Stimulated activated CD4-positive, alpha-beta T cell treated with anti-CD3 and anti-CD28 coated beads, Interleukin-15, amount 100 ng/mL, for 1 hour (primary cell): ENCODE measurements at places on chromosomes 1 and 21.

DNA sequence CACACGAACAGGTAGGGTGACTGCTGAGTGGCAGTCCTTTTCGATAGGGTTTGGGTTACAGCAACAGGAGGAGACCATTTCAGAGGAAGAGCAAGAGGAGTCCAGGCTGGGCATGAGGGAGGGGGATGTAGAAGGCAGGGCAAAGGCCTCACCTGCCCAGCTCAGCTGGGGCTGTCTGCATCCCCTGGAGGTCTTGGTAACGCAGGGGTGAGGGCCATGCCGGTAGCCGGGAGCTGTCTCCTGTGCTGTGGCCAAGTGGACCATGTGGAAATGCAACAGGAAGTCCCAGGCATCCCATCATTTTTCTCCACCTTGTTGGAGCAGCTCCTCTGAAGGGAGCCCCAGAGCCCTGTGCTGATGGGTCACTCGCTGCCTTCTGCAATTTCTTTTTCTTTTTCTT is 105.4 kb upstream of the C1orf174 start:
- DNase-seq, result no peak

DNA sequence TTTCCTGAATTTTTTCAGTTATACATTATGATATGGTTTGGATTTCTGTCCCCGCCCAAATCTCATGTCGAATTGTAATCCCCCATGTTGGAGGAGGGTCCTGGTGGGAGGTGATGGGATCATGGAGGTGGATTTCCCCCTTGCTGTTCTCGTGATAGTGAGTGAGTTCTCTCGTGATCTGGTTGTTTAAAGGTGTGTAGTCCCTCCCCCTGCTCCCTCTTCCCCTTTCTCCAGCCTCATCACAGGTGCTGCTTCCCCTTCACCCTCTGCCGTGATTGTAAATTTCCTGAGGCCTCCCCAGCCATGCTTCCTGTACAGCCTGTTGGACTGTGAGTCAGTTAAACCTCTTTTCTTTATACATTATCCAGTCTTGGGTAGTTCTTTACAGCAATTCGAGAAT is 93.2 kb upstream of the HNRNPU start:
- DNase-seq, result no peak

- DNase-seq, result no peak
Observed at GRCh38 chr1:184532199-184532598, 145.4 kb downstream of the C1orf21 start.

DNA sequence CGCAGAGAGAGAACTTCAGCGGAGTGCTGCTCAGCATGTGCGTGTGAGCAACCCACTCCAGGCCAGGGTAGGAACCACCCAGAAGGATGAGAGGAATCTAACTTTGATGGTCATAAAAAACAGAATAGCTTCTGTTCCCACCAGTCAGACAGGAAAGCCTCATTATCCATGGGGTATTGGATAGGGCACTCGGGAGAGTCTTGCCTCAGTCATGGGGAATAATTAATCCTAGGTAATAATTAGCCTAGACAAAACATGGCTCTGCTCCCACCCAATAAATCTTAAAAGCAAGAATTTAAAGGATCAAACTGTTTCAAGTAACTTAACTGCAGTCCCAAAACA is 35.3 kb downstream of the LDLRAD1 start:
- DNase-seq, result no peak

- no peak for DNase-seq
Observed at GRCh38 chr1:66982561-66983260, 57.9 kb downstream of the MIER1 start.

DNA sequence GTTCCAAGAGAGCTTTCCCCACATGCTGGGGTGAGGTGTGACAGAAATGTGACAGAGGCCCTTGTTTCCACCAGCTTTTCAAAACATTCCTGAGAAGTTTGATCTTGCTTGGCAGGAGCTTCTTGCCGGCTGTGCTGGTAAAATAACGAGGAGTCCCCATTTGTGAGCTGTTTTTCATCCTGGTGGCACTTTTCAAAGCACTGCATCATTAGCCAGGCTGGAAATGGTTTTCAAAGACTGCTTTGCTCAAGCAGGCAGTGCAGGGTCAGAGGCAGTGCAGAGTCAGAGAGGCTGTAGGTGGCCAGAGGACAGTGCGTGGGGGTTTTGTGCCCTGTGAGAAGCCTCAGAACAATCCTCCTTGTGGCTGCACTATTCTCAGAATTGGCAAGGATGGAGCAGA is 75.8 kb upstream of the KCNA3 start:
- no peak for DNase-seq

- no peak for DNase-seq
Observed at GRCh38 chr1:151131701-151132334, 14.6 kb downstream of the SEMA6C start.

- no peak for DNase-seq
Observed at GRCh38 chr1:82598812-82599211, 798.1 kb downstream of the ADGRL2 start.

- no peak for DNase-seq
Observed at GRCh38 chr1:209400351-209401220, 182.9 kb upstream of the CAMK1G start.

DNA sequence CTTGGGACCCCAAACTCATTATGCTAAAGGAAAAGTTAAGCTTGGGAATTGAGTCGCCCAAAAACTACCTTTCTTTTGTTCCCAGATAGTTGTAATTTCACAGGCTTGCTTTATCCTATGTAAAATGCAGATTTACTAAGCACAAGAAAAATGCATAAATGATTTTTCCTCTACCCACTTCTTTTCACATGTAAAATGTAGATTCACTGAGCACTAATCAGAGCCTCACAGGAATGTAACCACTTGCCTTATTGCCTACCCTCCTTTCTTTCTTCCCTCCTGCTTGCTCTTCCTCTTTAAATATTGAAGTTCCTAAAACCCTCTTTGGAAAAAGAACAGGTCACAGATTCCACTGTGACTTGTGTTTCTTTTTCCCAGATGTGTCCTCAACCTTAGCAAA is 18.3 kb downstream of the CAPN8 start:
- DNase-seq, result no peak

DNA sequence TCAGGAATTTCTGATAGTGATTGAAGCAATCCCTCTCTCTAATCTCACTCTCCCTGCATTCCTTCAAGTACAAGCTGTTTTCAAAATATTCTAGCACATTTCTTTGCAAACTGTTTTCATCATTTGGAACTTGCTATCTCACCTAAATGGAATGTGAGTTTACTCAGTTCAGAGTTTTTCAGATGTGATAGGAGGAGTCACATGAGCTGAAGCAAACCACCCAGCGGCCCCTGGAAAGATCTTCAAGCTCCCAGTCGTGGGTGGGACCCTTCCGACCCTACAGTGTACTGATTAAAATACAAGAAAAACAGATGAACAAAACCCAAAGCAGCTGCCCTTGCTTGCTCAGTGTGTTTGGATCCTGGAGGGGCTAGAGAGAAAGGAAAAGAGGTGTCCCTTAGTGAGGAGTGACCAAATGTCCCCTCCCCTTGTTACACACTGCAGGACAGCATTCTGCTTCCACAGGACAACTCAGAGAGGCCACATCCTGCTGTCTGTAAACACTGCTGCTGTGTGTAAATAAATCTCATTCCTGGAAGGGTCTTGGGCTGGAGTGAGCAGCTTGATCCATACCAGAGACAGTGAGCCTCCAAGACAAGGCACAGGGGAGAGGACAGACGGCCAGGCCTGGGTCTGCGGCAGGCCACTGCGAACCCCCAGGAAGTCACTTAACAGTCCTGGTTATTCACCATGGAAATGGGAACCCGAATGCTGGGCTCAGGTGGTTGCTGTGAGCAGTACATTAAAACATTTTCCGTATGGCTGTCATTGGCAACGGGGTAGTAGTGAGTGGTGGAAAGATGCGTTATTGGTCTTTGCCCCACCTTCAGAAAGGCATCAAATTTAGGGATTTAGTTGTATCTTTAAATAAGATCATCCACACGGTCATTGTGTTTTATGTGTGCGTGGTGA is 229.2 kb downstream of the RHOU start:
- no peak for DNase-seq

- DNase-seq, result no peak
Observed at GRCh38 chr1:208007319-208007937, 96.5 kb upstream of the CD34 start.

DNA sequence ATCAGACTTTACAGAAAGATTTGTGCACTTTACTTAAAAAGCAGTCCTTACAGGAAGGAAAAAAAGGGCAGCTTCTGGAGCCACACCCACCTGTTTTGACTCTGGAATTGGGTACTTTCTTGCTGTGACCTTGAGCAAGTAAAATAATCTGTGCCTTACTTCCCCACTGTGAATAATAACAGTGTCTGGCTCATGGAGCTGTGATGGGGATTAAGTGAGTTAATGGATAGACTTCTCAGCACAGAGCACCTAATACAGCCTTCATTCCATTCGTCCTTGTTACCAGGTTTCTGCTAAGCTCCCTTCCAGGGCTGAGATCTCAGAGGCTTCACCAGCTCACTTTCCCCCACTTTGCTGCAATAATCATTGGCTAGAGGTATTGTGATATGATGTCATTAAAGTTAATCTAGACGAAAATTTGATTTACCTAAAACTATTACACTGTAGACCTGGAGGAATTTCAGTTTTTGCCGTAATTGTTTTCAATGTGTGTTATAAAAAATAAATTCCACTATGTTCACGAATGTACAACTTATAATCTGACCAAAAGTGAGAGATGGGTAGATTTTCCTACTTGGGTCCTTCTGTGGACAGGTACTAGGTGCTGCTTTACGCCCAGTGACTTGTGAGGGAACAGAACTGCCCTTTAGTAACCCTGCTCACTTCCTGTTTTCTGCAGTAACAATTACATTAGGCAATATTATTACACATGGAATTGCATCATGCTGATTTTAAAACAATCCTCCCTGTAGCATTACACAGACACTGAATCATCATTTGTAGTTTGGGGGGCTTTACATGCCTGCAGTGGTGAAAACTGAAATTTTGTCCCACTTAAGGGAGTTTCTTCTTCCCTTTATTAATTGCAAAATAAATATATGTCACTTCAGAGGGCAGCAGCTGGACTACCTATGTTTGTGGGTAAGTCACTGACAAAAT is 19.7 kb upstream of the ABCG1 start:
- DNase-seq, result no peak

- no peak for DNase-seq
Observed at GRCh38 chr1:9065213-9065751, 4.2 kb downstream of the SLC2A5 start.
